ENCODE measurements at places on chromosomes 13 and 19.

DNA sequence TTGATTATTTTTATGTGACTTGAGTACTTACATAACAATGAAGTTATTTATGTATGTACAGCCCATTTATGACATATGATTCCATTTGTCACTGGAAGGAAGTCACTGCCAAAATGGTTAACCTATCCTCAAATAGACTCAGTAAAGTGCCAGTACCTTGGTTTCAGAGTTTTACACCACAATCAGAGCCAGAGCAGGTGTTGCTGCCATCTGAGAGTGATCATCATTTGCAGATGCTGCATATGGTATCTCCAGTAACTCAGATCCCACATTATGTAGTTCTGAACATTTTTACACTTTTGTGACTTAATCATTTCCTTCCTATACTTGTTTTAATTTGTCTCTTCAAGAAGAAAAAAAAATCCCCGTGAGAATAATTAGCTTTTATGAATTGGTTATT lies 313.3 kb downstream of the HS6ST3 start:
- DNase-seq: no peak

DNA sequence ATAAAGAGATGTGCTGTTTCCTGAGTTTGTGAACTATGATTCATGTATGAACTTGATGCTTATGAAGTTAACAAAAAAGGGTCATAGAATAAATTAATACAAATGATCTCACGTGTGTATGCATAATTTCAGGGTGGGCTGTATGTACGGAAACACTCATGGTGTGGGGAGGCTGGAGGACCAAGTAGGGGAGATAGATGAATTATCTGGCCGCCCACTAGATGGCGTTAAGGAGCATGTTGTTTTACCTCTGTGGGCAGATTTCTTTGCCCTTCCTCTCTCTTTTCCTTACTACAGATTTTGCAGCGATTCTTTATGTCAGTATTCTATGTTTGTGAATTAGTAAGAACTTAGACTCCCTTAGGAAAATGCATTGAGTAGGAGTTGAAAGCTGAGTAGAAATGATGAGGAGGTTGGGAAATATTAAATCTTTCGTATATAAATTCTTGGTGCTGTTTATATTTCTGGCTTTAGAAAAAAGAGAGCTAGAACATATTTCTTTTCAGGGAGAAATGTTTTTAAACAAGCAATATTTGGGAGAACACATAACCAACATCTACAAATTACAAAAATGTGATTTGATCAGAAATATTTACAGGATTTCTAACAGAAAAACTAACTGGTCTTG lies 47.4 kb upstream of the TMTC4 start:
- DNase-seq: no peak

DNA sequence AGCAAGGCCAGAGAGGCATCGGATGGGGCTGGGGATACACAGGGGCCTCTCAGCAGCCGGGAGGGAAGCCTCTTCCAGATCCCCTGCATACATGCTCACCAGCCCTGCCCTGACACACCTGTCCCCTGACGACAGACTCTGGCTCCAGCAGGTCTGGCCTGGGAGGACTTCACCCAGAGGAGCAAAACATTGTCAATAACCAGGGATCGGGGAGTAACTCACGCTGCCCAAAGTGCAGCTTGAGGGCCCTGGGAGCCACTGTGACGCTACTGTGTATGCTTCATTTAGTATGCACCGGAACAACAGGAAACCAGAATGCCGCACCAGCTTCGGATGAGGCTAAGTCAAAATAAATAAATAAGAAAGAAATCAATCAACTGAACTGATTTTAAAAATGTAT lies 12.4 kb upstream of the CD22 start:
- no peak for DNase-seq

DNA sequence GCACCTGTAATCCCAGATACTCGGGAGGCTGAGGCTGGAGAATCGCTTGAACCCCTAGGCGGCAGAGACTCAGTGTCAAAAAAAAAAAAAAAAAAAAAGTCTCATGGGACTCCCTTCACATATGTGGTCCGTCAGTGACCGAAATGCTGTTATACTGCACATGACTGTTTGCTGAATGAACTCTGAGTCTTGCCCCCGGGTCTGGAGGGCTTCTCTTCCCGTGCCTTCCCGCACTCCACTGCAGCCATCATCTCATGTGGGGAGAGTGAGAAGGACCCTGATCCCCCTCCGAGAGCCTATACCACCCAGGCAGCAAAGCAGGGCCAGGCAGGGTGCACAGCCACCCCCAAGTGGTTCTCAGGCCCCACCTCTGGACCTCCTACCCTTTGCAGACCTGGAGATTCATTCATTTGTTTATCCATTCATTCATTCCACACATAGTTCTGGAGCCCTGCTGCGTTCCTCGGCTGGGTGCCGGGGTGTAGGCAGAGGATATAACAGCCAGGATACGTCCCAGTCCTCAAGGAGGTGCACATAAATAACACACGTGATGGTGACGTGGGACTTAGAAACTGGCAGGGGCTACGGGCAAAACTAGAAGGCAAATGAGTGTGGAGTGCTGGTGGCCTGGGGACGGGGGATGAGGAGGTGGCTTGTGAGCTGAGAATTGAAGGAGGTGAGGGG lies 14.2 kb downstream of the NDUFA11 start:
- DNase-seq: no peak

DNA sequence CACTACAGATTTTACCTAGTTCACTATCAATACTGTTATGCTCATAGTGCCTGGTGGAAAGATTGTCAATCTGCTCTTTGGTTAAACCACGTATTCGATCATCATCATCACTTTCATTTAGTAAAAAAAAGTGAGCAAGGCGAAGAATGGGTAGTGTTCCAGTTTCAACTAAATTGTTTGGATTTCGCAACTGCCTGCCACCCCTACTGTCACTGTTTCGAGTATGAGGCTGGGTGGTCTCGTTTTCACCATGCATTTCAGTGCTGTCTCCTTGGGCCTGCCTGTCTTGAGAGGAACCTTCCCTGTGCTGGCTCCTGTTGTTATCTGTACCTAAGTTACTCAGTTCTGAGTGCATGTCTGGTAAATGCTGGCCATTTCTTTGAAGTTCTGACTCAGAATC lies 8.1 kb downstream of the RNF6 start:
- no peak for DNase-seq

- no peak for DNase-seq
These were observed 789.8 kb upstream of the PCDH9 start for GRCh38 chr13:68019901-68020300.

GRCh38 chr19:14401468-14402195 lies 17.5 kb downstream of the DDX39A start:
- no peak for DNase-seq

GRCh38 chr19:14371301-14371821 lies 9.9 kb upstream of the ADGRE5 start:
- no peak for DNase-seq

- DNase-seq: no peak
These were observed 14.0 kb upstream of the URI1 start for GRCh38 chr19:29927944-29928625.

DNA sequence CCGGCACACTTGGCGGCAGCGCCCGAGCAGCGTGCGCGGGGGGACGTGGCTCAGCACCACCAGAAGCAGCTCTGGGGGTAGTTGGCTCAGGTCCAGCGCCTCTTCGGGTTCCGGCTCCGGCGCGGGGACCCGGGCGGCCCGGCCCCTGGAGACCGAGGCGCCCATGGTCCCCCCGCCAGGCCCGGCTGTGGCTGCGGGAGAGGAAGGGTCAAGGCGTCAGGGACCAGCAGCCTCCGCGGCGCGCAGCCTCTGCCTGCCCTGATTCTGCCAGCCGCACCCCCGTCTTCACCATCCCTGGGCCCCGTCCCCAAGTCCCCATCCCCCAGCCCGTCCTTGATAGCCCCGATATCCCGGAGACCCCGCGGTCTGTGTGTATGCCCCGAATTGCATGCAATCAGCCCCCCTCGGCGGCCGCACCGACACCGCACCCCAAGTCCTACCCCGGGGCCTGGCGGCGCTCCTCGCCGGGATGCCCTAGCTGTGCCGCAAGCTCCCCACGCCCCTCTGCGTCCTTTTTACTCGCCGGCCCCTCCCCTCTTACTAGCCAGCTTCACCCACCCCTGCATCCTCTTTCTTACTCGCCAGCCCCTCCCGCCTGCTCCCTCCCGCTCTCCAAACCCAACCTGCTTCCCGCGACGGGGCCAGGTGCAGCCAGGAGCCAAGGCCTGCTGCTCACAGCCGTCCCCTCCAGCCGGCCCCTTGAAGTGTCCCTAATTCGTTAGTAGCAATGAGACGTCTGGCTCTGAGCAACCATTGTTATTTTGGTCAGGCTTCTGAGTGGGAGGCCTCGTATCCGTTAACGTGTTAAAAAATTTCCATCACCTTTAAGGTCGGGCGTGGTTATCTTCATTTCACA lies at the start of gene FBXO27:
Gene FBXO27 (minus strand): TSS at position 487 of the 856 bp plus-strand sequence. CDS start 322 bp downstream, at position 165.
- no peak for DNase-seq

GRCh38 chr19:33304371-33304759 lies 2.0 kb upstream of the CEBPA start:
- no peak for DNase-seq

DNA sequence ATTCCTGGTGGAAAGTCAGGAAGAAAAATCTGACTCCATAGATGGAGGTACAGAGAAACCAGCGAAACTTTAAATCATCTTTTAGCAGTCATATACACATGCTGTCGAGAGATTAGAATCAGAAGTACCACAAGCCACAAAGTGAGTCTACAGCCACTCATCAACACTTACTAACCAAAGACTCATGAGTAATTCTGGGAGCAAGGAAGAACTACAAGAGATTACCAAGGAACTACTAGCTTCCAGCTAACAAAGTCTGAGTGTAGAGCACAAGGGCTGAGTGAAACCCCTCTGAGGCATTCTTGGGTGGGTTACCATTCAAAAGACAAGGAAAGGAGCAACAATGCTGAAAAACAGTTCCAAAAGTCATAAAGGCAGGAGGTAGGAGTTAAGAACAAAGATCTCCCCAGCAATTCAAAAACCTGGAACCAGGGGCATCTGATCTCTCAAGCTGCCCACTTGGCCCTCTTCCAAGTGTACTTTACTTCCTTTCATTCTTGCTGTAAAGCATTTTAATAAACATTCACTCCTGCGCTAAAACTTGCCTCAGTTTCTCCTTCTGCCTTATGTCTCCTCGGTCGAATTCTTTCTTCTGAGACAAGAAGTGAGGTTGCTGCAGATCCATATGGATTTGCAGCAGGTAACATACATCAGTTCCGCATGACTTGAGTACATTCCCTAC lies 13.0 kb downstream of the RBM26 start:
- DNase-seq: no peak

- DNase-seq: no peak
These were observed 24.1 kb downstream of the BLOC1S3 start for GRCh38 chr19:45202637-45203036.

GRCh38 chr13:90553159-90553558 lies 794.3 kb upstream of the MIR17HG start:
- DNase-seq: no peak

- DNase-seq: no peak
These were observed 8.7 kb downstream of the RNASEH2A start for GRCh38 chr19:12815088-12815487.

DNA sequence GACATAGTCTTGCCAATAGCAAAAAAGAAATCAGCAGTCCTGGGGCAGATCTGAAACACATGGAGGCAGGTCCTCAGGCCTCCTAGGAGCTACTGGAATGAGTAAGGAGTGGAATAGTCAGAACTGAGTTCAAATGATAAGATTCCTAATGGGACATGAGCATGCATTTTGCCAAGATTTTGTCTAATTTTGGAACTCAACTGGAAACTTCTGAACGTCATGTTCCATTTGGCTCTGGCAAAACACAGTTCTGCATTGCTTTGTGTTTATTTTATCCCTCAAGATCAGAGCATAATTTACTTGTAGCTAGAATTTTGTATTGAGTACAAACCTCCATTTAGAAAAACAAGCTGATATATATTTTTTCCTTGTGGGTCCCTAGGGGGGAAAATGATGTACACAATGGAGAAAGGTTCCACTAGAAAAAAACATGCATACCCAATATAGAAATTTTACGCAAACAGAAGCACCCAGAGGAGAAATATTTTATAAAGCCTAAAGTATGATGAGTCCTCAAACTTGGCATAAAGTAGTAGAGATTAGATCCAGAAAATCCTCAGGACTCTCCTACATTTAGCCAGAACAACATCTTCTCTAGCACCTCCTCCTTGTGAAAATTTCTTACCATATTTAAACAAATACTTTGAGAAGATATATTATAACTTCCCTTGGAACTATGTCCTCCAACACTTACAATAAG lies 149.0 kb upstream of the SERP2 start:
- no peak for DNase-seq

- DNase-seq: no peak
These were observed 27.6 kb downstream of the CSNK1G2 start for GRCh38 chr19:1968279-1969175.

GRCh38 chr13:95067303-95067702 lies 233.9 kb downstream of the ABCC4 start:
- DNase-seq: no peak

GRCh38 chr19:38362076-38362945 lies 12.1 kb upstream of the PSMD8 start:
- no peak for DNase-seq

- no peak for DNase-seq
These were observed 2.6 kb upstream of the PEPD start for GRCh38 chr19:33524024-33524664.
